Right lobe of liver (tissue), 6 donors: ENCODE measurements at places on chromosomes 4 and X. TPM values are rescaled to one million over a fixed set of nuclear protein-coding genes. Genes with fewer than 3 reads are reported as not detected.

PRDM8 gene
- 0.37 TPM for total RNA-seq

XAGE1A gene
- not detected for total RNA-seq

RIBC1 gene
- 0.39 TPM for total RNA-seq

PTCHD1 gene
- not detected for total RNA-seq
